ENCODE measurements at places on chromosomes 5 and 9.
A peak's percentile ranks its signal among the peaks of the same experiment; 100 is the strongest.

GRCh38 chr5:1784197-1785050, 15.2 kb downstream of the MRPL36 start:
- DNase-seq: no peak

- DNase-seq: no peak
Observed at GRCh38 chr5:134945041-134945440, 22.7 kb upstream of the CATSPER3 start.

GRCh38 chr5:96260009-96260408, 173.0 kb downstream of the PCSK1 start:
- DNase-seq: no peak

GRCh38 chr5:135641734-135642487, 63.1 kb upstream of the CXCL14 start:
- DNase-seq: no peak

GRCh38 chr5:920321-920720, 27.6 kb downstream of the TRIP13 start:
- no peak for DNase-seq

GRCh38 chr5:170393235-170393634, 4.1 kb upstream of the KCNMB1 start:
- no peak for DNase-seq

GRCh38 chr5:32507738-32508434, 63.3 kb upstream of the ZFR start:
- peak; percentile 97 for DNase-seq

DNA sequence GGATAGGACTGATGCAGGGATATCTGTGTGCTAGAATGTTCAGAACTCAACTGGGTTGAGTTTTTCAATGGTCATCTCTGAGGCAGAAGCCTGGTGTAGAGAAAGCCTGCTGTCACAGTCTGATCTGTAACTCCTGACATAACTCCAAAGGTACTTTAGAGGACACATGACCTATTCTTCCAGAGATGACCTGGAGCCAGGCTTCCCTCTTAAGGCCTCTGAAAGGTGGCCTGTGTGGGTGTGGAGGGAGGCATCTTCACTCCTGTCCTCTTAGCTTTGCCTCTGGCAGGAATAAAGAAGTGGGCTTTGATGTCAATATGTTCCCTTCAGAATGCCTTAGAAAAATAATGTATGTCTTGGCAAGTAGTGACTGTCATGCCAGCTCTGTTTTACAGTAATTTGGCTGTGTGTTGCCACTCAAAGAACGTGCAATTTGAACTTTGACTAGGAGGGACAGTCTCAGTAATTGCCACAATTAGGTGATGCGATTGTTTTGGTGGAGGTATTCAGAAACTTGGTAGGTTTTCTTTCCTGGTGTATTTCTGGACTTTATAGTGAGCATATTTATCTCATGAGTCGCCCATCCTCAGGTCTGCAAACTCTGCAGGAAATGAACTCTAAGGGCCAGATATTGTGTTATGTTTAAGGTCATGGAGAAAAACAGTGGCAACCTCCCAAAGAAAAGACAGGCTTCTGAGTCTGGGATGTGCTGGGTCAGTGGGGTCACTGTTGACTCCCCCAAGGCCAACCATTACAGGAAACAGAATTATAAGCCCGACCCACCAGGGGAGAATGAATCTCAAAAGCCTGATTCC, 3.2 kb upstream of the C5orf63 start:
- DNase-seq: peak; percentile 8

DNA sequence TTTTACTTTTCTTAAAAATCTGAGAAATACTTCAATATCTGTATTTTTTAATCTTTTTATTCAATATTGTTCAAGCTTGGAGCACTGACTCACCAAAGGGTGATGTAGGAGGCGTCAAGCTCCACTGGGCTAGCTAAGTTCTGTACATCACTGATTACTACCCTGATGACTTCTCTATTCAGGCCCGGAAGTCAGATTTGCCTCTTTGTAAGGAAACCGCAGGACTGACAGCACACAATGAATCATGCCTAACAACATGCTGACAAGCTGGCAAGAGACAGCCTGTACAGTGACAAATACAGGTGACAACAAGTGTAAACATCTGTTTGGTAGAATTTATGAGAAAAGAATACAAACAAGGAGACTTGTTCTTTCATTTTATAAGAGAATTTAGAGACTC, 627.9 kb upstream of the RORB start:
- DNase-seq: no peak

GRCh38 chr5:122258241-122258640, 53.8 kb upstream of the SNCAIP start:
- DNase-seq: no peak

DNA sequence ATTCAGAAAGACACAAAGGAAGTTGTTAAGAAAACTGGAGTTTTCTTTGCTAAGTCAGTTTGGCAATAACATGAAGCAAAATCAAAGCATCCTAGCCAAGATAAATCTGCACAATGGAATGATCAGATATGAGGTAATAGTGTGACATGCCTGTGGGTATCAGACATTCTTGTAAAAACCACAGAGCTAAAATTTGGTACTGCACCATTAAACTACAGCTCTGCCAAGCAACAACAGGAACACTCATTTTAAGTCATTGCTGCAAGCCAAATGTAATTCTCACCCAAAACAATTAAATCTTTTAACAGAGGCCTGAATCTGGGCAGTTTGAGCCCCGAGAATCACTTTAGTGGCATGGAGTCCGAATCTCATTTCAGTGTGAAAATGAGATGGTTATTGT, 96.6 kb downstream of the VCAN start:
- peak; percentile 97 for DNase-seq

DNA sequence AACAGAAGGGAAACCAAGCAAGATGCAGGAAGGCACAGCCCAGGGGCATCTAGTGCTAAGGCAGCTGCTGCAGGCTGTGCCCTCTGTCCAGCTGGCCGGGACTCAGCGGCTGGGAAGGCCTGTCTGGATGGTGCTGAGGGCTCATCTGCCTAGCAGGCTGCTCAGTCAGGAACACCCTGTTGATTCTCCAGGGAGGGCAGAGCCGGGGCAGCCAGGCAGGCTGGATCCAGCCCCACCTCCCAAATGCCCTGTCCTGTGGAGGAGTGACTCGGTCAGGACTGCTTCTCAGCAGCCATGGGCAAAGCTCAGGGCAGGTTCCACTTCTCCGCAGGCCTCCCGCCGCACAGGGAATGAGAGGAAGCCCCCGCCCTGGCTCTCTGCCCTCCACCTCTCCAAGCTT, 7.8 kb upstream of the LCN9 start:
- DNase-seq: no peak

DNA sequence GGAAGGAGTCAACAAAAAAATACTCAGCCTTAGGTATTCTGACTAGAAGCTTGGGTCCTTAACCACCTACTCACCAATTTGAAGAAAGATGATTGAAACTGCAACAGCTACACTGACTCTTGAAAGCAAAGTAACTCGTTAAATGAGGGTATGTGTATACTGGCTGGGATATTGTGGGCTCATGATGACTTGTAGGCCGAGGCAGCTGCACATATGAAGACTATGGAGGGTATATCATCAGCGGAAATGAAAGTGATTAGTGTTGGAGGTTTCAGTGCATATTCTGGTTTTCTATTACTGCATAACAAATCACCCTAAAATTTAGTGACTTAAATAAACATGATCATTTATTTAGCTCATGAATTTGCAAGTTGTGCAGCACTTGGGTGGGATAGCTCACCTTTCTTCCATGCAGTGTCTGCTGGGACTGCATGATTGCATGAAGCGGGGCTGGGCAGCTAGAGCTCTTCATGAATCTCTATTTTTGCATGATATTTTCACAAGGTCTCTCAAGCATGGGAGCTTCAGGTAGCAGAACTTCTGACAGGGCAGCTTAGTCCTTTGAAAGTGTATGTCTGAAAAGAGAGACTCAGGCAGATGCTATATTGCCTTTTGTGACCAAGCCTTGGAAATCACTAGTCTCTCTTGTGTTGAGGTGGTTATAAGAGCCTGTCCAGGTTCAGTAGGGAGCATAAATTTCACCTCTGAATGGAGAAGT, 96.1 kb upstream of the CDKN2B start:
- DNase-seq: no peak

DNA sequence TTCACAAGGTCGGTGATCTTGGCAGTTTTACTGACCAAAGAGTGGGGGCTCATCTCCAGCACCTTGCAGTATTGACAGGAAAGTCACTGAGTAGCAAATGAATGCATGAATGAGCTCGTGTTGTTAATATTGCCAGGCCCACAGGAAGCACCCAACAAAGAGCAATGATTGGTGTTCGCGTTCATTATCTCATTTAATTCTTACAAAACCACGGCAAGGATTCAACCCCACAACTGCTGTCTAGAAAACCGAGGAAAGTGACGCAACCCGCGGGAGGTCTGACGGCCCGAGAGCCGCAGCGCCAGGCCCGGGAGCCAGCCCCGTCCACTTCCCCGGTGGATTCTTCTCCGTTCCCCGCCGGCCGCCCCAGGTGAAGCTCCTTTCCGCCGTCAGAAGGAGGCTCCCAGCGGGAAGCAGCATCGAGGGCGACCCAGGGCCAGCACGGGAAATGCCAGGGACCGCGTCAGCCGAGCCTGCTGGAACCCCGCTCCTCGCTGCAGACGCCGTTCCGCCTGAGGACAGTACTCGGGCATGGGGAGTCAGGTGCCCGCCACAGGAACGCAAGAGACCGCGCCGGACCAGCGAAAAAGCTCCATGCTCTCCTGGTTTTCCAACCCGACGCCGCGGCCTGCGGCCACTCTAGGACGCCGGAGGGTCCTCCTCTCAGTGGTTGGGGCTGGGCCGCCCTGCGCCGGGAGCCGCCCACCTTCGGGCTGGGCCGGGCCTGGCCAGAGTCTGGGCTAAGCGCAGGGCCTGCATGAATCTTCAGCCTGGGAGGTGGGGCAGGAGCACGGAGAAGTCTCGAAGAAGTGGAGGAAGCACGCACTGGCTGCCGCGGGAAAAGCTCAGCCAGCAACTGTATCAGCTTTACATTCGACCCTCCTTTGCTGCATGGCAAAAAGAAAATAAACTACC, 19.8 kb upstream of the FER start:
- DNase-seq: peak; percentile 91

- DNase-seq: no peak
Observed at GRCh38 chr5:16661713-16662112, 44.9 kb upstream of the RETREG1 start.

GRCh38 chr9:76624391-76625048, 139.7 kb upstream of the PCA3 start:
- no peak for DNase-seq

GRCh38 chr5:58898006-58898405, 315.1 kb downstream of the RAB3C start:
- DNase-seq: no peak

- DNase-seq: no peak
Observed at GRCh38 chr5:80122579-80122978, 87.4 kb downstream of the THBS4 start.

- no peak for DNase-seq
Observed at GRCh38 chr9:14300040-14300439, 13.9 kb downstream of the NFIB start.

GRCh38 chr5:68215208-68215897, at the start of gene PIK3R1:
Gene PIK3R1, plus strand, starts transcription at chr5:68215756. Its CDS starts 10,920 bp downstream, at chr5:68226676.
- peak; percentile 94 for DNase-seq

DNA sequence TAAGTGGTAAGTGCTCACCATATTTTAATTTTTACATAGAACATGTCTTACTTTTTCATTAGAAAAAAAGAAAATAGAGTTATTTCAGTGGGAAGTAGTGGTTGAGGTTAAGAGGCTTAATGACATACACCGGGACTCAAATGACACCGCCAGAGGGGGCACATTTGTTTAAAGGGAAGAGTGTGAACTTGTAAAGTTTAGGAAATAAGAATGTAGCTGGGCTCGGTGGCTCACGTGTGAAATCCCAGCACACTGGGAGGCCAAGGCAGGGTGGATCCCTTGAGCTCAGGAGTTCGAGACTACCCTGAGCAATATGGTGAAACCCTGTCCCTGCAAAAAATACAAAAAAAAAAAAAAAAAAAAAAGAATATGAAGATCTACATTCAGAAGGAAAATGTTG, 43.4 kb upstream of the TNFAIP8 start:
- no peak for DNase-seq

- DNase-seq: no peak
Observed at GRCh38 chr5:160311491-160312133, 752 bp downstream of the CCNJL start.

DNA sequence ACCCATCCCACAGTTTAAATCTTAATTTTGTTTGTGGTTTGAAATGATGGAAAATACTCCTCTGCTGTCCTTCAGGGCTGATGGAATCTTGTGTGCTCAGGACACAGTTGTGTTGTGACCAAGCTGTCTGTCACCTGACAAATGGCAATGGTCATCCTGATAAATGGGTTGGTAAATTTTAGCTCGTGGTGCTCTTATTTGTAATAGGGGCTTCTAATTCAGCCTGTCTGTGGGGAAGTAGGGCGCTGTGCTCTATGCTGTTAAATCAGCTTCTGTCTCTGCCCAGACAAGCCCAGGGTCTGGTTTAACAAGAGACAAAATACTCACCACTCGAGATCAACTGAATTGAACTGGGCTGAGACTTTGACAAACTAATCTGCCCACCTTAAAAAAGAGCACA, 4.5 kb downstream of the LRRTM2 start:
- DNase-seq: no peak

DNA sequence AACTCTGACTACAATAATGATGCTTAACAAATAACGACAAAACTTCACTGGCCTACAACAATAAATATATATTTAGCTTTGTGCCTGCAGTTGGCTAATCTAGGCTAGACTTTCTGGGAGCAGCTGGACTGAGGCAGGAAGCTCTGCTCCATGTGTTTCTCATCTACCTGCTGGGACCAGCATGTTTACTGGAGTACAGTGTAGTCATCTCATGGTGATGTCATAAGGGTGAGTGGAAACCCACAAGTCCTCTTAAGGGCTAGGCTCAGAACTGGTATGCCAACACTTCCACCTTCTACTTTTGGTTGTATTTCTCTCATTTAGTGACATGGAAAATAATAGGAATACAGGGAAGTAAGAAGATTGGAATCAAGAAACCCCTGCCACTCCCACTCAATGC, 85.7 kb upstream of the NIPBL start:
- DNase-seq: peak; percentile 6

DNA sequence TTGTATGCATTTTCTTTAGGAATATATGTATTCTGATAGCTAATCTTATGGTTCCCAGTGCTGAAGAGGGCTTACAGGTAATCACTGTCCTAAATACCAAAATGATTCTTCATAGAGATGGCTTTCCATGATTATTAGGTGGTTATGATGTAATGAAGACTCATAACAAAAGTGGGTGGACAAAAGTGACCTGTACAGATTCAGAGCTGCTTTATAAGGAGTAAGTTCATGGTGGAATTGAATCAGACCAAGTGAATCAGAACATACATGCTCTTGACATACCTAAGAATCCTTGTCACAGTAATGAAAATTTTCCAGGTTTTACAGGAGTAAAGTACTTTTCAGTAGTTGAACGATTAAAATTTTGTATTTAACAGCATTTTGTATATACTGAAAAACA, 105.6 kb downstream of the NIPBL start:
- peak; percentile 8 for DNase-seq

DNA sequence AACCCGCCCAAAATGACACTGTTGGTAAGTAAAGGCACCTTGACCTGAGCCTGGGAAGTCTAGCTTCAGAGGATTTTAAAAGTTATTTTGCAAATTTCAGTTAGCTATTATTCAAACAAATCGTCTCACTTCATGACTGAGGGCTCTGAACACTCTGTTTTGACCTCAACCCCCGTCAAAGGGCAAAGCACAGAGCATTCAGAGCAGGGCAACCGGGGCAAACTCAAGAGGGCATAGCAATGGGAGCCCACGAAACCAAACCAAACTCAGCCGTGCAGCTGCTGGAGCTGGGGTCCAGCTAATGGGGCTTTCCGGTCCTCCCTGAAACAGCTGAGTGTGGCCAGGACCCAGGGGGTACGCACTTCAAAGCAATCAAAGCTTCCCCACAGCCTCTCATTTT, 1.6 kb downstream of the C9 start:
- no peak for DNase-seq

GRCh38 chr5:9820691-9821449, 190.7 kb upstream of the TAS2R1 start:
- DNase-seq: peak; percentile 88

- DNase-seq: peak; percentile 82
Observed at GRCh38 chr5:143248822-143249579, 154.5 kb downstream of the NR3C1 start.

Measured in AG10803 (cell line).